ENCODE measurements at places on chromosomes 2 and 18. TPM values are rescaled to one million over a fixed set of nuclear protein-coding genes. Genes with fewer than 3 reads are reported as not detected.
A peak's percentile ranks its signal among the peaks of the same experiment; 100 is the strongest.

Gene ZNF2
- 7.9 TPM for total RNA-seq

Gene MOCOS
- 0.31 TPM for total RNA-seq

Gene EFHD1
- total RNA-seq = 4.9 TPM

Gene LIMS2
- total RNA-seq = 15.0 TPM

Gene PDE11A
- total RNA-seq = 0.51 TPM

DNA sequence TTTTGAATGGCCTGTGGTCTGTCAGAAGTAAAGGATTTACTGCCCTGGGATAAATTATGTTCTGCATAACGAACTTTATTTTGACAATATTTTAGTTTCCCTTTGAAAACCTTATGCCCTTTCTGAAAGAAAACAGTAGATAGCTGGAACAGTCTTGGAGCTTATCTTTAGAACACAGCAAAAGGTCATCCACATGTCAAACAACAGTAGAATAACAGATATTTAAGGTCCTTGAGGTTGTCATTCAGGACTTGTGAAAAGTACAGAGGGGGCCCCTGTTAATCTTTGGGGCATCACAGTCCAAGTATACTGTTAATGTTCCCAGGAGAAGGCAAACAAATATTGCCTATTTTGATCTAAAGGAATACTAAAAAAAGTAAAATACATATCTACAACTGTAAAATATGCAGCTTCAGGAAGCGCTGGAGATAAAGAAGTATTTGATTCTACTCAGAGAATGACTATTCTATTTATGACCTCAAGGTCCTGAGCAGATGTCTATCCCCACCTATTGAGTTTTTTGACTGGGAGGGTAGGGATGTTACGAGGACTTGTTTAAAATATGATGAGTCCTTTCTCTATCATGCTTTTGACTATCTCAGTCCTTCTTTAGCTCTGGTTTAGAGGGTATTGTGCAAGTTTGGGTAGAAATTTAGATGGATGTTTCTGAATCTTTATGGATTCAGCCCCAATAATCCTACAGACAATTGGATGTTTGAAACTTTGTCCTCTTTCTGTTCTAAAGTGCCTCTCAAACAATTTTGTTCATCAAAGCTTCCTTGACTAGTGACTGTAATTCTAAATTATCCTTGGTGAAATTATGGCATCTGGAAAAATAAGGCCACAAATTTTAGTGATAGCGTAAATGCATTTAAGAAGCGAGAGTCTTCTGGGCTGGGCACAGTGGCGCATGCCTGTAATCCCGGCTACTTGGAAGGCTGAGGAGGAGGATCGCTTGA is 25.1 kb upstream of the TMEM214 start:
- DNase-seq = no peak

- DNase-seq = no peak
These were observed 67.0 kb upstream of the ITGB6 start for GRCh38 chr2:160267022-160267421.

Gene CFAP65
- total RNA-seq = not detected

DNA sequence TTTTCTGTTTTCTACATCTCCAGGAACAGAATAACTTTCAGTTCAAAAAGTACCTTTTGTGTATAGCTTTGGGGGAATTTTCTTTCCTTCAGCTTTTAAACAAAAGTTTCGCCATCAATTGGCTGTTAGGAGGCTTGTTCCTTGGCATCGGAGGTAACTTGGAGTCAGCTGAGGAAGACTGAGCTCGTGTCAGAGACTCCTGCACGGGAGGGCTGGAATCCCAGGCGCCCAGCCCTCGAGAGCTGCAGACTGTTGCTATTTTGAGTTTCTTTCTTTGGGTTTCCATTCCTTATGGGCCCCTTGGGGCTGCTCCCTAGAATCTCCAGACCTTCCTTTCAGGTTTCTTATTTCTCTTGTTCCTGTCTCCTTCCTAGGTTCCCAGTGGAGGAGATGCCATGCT is 8.1 kb downstream of the EMILIN2 start:
- DNase-seq = peak; percentile 62

- DNase-seq = peak; percentile 68
These were observed 365 bp downstream of the CUL3 start for GRCh38 chr2:224584785-224585210.

Gene AQP12B
- not detected for total RNA-seq

Gene ICA1L
- total RNA-seq = 24.8 TPM

DNA sequence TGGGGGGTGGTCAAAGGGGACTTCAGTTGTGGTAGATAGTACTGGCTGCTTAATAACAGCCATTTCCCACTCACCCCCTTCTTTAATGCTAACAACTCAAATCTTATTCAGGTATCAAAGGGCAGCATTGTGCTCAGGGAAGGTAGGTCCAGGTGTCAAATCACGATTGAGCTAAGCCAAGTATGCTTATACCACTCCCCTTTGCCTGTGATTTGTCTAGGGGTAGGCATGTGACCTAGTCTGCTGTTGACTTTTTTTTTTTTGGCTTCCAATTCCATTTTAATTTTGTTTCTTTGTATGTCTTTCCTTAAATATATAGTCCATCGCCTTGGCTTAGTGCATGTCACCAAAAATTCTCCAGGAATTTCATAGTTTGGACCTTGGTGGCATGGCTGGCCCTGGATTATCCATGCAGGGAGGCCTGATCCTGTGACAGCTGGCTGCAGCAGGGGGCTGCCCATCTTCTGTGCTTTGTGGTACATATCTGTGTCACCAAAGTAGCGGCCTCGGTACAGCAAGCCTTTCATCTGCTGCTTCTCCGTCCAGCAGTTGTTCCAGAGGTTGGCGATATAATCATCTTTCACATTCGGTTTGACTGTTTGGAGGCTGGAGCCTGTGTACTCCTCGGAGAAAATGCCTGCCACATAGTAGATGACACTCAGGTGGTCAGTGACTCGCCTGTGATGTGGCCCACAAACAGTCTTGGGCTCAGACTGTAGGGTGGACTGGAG is 68.1 kb upstream of the SPRED2 start:
- no peak for DNase-seq

DNA sequence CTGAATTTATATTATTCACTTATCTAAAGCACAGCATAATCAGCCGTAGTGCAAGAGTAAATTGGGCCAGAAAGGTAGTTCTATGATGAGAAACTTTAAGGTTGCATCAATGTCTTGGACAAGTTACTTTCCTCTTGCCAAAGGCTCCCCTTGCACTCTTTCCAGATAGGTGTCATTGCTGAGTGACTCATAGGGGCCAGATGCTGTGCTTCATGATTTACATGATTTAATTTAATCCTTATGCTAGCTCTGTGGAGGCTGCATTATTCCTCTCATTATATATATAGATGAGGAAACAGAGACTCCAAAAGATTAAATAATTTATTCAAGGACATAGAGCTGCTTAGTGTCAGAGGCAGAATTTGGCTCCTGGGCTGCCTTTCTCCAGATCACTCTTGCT is 5.0 kb downstream of the CFAP221 start:
- no peak for DNase-seq

DNA sequence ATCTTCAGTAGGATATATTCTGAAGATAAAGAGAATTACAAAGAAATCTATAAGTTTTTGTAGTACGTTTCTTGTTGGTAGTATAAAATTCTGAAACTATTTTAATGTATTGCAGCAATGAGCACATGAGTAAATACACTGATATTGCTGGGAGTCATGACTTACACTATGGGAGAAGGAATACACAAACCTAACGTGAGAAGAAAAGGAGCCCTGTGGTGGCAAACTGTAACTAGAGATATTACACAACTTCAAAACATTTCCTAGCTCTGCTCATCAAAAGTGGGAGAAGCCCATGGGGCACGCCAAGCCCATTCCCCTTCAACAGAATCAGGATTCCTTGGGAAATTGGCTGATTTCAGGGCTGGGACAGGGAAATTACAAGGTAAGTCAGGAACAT is 20.5 kb downstream of the SPIRE1 start:
- no peak for DNase-seq

Gene ELAC1
- 5.3 TPM for total RNA-seq

DNA sequence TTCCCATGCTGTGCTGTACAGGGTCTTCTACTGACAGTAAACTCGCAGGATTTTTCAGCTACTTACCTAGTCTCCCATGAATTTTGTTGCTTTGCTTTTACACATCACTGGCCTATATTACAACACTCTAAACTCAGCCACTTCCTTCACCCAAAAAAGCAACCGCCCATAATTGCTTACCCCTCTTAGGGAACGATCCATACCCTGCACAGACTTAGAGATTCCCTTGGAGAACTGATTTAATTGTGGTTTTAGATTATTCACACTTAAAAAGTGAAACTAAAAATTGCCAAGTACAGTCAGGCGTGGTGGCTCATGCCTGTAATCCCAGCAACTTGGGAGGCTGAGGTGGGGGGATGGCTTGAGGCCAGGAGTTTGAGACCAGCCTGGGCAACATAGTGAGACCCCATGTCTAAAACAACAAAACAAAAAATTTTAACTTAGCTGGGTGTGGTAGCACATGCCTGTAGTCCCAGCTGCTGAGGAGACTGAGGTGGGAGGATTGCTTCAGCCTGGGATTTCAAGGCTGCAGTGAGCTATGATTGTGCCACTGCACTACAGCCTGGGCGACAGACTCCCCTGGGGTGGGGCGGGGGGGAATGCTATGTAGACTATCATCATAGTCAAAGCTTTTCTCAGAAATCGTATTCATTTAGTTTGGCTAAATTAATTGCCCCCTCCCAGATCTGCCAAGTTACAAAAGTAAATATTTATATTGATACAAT is 19.3 kb downstream of the MRPL30 start:
- no peak for DNase-seq

- no peak for DNase-seq
These were observed 615.8 kb upstream of the SALL3 start for GRCh38 chr18:78363556-78364387.

- no peak for DNase-seq
These were observed 230.1 kb downstream of the GPD2 start for GRCh38 chr2:156666130-156666785.

- DNase-seq = no peak
These were observed 225.5 kb downstream of the DYSF start for GRCh38 chr2:71678874-71679273.

- DNase-seq = no peak
These were observed 149.2 kb upstream of the NCKAP5 start for GRCh38 chr2:133717497-133717896.

Gene CD28
- 2.4 TPM for total RNA-seq

Gene CNTNAP5
- total RNA-seq = 1.7 TPM

Gene SPATA3
- total RNA-seq = not detected

- no peak for DNase-seq
These were observed 857 bp downstream of the DYM start for GRCh38 chr18:49459404-49460171.

DNA sequence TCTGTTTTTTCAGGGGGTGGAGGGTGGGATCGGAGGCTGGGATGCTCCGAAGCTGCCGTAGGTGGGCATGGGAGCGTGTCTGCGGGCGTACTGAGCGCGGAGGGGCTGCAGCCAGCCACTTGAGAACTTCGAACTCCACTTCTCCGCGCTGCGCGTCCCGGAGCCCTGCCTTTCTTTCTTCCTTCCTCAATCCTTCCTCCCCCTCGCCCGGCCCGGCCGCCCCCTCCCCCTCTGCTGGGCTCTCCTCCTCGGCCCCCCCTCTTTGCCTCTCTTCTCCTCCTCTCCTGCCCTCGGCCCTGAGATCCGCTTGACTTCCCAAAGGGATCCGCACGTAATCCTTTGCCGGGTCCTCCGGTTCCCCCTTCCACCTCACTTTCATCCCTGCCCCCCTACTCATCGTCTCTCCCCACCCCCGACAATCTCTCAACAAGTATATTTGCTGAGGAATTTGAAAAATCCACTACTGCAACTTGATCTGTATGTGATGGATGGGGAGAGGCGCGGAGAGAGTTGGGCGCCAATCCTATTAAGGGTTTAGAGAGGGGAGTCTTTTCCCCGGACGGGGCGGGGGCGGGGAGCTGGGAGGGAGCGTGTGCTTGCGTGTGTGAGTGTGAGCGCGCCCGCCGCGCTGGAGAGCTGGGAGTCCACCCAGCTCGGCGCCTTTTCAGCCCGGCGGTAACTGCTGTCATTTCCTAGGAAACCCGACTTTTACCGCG is 1.1 kb downstream of the GLI2 start:
- peak; percentile 93 for DNase-seq

Measured in tongue (tissue), 3 donors.